ENCODE measurements at places on chromosomes 13 and 19.
A peak's percentile ranks its signal among the peaks of the same experiment; 100 is the strongest.

- DNase-seq: no peak
Observed at GRCh38 chr19:40416918-40417642, 3.9 kb upstream of the PRX start.

GRCh38 chr13:112113851-112114250 lies 46.9 kb downstream of the SOX1 start:
- no peak for DNase-seq

- no peak for DNase-seq
Observed at GRCh38 chr19:38728752-38729541, 15.3 kb downstream of the CAPN12 start.

- peak; percentile 17 for DNase-seq
Observed at GRCh38 chr13:41411522-41411921, 45.8 kb upstream of the RGCC start.

DNA sequence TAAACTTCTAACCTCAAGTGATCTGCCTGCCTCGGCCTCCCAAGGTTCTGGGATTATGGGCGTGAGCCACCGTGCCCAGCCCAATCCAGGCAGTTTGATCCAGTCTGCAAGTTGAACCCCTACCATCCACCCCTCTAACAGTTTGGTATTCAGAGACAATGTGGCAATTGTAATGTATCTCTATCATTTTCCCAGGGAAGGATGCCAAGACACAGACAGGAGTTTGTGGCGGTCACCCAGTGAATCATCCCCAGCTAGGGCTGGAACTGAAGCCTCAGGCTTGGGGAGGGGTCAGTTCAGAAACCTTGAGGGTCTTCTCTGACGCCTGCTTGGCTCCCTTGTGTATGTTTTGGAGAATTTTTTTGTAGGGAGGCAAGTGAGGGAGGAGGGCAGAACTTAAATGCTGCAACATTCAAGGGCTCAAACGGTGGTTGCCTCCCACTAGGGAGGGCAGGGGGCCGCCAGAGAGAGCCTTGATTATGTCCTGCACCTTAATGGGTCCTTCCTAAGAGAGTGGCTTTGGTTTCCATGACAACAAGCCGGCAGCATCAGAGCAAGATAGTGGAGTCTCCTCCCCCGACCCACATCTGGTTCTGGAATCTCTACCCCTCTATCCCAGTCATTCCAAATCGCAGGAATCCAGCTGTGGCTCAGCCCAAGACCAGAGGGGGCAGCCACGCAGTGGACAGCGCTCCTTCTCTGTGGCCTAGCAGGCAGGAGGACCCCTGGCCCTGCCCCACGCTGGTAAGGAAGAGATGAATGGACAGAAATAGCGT lies 14.9 kb upstream of the FEM1A start:
- no peak for DNase-seq

DNA sequence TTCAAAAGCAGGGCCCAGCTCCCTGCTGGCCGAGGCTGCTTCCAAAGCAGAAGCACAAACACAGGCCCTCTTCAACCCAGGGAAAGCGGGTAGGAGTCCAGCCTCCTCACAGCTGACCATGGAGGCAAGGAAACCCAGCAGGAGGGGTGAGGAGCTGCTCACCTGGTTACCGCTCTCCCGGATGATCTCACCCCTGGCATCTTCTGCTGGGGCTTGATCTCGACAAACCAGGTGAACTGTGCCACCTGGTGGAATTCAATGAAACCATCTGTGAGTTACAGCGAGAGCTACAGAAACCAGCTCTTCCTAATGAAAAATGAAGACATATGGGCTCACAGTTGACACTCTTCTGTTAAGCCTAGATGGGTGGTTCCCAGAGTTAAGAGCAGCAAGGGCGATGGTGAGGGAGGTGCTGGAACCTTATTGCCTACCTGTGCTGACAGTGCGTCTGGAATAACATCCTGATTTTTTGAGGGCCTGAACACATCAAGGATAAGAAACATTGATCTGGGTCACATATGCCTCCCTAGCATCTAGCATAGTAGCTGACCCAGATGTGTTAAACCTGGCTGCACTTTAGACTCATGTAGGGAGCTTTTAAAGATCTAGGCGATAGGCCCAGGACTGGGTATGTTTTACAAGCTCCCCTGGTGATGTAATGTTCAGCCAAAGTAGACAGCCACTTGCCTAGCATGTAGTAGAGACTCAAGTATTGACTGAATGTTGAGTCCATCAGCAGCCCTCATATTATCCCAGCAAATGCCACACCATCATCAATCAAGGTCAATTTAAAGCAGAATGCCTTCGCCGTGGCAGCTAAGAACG lies 6.1 kb downstream of the DHRS12 start:
- peak; percentile 51 for DNase-seq

GRCh38 chr19:33290956-33291622 lies 11.2 kb downstream of the CEBPA start:
- DNase-seq: no peak

GRCh38 chr19:18155095-18156087 lies 2.4 kb downstream of the PIK3R2 start:
- no peak for DNase-seq

DNA sequence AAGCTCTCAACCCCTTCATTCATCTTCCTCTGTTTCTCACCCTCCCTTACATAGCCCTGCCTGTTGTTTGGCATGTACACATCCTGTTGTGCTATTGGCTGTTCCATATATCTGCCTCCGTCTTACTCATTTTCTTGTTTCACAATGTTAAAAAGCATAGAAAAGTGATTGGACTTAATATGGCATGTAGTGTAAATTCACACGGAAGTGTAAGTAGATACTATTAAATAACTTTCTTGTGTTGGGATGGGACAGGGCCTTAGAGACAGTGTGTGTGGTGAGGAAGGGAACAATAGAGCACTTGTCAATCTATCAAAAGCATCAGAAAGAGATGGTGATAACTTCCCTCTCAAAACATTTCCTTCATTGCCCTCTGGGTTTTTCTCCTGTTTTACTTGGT lies 12.3 kb downstream of the LMO7 start:
- DNase-seq: no peak

- DNase-seq: no peak
Observed at GRCh38 chr19:29383696-29384095, 142.1 kb upstream of the VSTM2B start.

- no peak for DNase-seq
Observed at GRCh38 chr19:7783991-7784423, 21.0 kb downstream of the CLEC4M start.

DNA sequence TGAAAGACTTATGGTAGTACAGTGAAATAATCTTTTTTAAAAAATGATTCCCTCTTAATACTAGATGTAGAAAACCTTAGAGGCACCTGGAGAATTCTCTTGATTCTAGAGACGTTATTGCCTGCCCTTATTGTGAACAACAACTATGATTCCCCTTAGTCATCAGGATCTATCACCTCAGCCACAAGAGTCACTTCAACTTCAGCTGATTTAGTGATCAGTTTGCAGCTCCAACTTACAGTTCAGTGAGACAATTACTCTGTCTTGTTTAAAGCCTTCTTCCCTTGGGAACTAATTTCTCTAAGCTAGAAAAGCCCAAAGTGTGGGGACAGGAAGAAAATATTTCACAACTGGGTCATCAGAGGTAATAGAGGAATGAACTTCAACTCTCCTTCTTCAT lies 254.3 kb upstream of the SLITRK1 start:
- DNase-seq: no peak

- DNase-seq: no peak
Observed at GRCh38 chr13:102400675-102401145, 1.1 kb downstream of the FGF14 start.

- no peak for DNase-seq
Observed at GRCh38 chr13:65111223-65111622, 2118.9 kb downstream of the PCDH9 start.

DNA sequence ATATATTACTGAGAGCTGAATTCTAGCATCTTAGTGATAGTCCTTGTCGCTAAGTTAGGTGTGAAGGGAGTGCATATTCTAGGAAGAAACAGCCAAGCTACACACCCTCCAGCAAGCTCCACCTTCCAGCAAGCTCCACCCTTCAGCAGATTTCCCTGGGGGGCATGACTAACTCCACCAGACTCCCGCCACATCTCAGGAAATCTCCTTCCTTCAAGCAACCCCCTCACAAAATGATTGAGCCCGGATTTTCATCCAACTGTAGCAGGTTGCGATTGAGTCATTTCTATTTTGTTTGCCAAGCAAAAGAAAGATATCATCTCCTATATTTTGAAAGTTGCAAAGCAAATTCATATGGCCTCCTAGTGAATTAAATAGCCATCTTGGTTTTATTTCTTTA lies 162.1 kb upstream of the TMTC4 start:
- DNase-seq: no peak

- no peak for DNase-seq
Observed at GRCh38 chr13:62997038-62997599, 1581.5 kb upstream of the PCDH20 start.

- peak; percentile 77 for DNase-seq
Observed at GRCh38 chr19:17385878-17386611, 8.0 kb downstream of the CCDC194 start.

DNA sequence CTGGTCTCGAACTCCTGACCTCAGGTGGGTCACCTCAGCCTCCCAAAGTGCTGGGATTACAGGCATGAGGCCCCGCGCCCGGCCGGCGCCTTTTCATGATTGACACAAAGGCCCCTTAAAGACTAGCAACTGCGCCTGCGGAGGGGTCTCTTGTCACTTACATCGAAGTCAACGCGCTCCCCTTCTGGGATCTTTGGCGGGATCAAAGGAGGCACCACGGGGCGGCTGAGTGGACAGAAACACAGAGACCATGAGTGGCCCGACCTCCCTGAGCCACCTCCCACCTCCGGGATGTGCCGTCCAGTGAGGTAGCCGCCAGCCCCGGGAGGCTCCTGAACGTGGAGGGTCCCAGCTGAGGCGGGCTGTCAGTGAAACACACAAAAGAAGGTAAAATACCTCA lies 7.3 kb downstream of the TNNT1 start:
- DNase-seq: no peak

DNA sequence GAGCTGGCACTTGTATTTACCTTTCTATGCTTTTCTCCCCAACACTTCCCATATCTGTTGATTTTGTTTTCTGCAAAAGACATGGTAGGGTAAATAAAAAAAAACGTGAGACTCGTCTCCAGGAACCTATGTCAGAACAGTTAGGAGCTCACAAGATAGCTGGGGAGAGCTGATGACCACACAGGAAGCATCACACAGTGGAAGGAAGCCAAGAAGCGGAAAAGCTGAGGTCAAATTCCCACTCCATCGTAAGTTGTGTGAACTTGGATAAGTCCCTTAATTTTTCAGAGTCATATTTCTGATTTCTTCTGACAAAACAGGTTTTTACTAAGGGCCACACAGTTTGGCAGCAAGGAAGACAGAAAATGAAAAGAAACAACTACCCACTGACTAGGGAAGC lies 199.6 kb downstream of the KLF5 start:
- no peak for DNase-seq

Measured in HEK293T (cell line).